Stimulated activated CD4-positive, alpha-beta T cell treated with anti-CD3 and anti-CD28 coated beads, TNF-alpha, amount 100 ng/mL, for 48 hours (primary cell): ENCODE measurements at places on chromosomes 11 and 22.

DNA sequence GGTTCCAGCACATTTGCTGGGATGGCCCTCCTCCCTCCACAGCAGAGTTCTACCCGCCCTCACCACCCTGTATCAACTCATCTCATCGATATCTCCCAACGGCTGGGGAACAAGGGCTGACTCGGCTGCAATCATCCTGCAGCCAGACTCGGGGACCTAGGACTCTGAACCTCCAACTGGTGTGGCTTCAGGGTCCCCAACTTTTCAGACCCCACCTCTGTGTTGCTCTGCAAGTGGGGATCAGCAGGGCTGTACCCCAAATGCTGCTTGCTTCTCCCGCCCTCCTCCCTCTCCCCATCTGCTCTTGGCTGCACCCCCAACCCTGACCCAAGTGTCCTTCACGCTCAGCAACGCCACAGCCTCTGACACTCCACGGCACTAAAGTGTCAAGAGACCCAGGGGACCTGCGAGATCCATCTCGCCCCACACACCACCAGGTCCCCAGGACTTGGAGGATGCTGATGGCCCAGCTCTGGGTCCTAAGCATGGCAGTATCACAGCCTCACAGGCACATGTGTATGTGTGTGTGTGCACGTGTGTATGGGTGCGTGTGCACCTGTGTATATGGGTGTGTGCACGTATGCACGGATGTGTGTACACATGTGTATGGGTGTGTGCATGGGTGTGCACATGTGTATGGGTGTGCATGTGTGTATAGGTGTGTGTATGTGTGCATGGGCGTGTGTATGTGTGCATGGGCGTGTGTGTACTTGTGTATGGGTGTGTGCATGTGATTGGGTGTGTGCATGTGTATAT, 26.4 kb downstream of the KCNQ1 start:
- no peak for DNase-seq

DNA sequence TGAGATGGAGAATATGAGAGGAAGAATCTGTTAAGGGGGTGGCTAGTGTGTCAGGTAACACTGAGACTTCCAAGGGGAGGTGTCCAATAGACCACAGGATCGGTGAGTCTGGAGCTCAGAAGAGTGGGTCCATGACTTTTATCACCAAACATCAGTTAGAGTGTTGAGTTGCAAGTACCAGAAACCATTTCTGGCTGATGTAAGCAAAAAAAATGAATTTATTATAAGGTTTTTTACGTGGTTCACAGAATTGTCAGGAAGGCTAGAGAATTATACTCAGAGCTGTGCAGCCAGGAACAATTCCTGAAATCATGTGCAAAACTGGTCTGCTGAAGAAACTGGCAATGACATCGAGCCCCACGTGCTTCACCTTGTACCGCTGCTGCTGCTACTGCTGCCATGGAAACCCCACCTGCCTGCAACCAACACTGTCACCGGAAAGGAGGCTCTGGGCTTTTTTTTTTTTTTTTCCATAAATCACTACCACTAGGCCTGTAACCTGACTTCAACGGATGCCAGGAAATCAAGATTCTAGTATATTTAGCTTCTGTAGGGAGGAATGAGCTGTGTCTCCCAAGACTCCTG, 16.6 kb upstream of the STK33 start:
- no peak for DNase-seq

- no peak for DNase-seq
Observed at GRCh38 chr11:7278314-7278917, 26.7 kb downstream of the SYT9 start.

DNA sequence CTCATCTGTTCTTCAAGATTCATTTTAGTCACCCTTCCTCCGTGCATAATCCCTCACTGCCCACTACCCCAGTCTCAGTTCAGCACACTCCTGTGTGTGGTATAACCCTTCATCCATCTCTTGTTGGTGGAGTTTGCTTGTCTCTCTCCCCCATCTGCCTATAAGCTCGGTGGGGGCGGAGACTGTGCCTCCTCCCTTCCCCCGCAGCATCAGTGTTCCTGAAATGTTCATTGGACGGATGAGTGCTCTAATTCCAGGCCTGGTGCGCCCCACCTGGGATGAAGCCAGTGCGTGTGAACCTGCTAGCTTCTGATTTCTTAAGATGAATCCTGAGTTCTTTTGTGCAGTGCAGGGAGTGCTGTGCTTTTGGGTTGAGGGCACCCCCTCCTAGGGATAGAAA, 100.0 kb downstream of the GRIK4 start:
- DNase-seq = no peak

DNA sequence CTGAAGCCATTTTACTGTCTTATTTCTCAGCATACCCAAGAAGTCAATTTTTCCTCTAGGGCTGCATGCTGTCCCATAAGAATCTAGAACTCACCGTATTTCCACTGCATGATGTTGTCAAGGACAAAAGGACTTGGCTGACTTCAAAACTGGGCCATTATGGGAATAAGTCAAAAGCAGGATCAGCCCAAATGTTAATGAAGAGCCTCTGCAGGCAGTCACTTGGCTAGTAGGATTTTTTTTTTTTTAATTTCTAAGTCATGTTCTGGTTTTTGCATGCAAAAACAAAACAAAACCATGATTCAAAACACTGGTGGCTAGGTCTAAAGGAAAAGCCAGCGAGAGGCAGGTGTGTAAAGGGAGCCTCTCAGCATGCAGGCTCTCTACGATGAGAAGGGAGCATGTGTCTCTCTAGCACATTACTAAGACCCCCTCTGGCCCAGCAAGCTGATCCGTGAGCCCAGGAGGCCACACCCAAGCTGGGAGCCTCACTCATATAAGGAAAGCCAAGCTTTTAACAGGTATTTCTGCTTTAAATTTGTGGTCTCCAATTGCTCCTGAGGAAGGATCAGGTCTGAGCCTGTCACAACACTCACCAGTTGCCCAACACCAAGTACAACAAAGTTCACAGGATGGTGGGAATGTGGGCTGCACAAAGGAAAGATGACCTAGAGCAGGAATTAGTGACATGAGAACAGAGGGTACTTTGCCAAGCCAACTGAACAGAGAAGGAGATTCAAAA, 21.4 kb upstream of the STK33 start:
- no peak for DNase-seq

DNA sequence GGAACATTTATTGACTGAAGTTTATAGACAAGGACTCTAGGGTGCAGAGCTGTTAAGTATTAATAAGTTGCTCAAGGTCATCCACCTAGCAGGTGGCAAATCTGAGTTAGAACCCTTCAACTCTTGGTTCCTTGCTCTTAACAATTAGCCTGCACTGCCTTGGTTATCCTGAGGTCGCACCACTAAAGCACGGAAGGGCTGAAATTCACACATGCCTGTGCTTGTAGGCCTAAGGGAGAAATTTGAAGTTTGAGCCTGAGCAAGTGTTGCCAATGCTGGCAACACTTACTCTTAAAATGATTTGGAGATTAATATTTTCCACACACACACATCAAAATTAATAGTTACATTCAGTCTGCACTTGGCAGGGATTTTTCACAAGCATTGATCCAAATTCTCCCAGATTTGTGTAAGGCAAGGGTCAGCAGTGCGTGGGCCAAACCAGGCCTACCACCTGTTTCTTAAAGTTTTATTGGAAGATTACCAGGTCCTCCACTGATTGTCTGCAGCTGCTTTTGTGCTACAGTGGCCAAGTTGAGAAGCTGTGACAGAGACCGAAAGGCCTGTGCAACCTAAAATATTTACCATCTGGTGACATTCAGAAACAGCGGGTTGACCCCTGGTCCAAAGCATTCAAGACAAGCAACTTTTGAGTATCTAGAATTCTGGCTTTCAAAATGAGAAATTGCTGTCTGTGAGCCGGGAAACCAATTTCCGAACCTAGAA, 16.3 kb downstream of the APOL5 start:
- no peak for DNase-seq

DNA sequence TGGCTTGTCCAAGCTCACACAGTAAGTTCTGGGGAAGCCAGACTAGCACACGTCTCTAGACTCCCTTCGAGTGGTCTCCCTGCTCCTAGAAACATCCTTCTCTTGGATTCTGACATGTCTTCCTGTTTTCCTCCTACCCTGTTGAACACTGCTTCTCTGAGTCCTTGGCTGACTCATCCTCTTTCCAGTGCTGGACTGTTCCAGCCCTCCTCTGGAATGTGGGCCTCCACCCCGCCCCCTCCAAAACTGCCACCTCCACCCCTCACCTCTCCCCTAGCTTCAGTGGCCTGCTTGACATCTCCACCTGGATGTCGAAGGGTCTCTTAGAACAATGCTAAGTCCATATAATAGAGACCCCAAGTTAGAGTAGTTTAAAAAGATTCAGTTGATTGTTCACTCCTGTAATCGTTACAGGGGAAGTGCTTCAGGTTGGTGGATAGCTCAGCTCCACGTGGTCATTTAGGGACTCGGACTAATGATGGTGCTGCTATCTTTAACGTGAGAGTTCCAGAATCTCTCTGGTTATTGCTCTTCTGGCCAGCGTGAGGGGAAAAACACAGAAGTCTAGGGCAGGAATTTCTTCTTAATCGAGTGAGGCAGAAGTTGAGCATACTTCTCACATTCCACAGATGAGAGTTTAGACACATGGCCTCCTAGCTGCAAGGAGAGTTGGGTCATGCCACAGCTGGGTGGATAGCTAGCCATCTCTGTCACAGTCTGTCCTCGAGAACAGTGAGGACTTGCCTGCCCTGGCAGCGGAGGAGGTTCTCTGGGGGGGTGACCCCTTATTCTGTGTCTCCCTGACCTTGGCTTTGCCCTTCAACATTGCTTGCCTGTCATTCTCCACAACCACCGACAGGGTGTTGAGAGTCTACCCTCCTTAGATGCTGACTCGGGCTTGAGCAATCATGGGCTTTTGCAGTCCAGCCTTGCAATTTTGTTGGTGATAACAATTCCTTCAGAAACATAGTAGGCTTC, 4.7 kb upstream of the C11orf96 start:
- no peak for DNase-seq

DNA sequence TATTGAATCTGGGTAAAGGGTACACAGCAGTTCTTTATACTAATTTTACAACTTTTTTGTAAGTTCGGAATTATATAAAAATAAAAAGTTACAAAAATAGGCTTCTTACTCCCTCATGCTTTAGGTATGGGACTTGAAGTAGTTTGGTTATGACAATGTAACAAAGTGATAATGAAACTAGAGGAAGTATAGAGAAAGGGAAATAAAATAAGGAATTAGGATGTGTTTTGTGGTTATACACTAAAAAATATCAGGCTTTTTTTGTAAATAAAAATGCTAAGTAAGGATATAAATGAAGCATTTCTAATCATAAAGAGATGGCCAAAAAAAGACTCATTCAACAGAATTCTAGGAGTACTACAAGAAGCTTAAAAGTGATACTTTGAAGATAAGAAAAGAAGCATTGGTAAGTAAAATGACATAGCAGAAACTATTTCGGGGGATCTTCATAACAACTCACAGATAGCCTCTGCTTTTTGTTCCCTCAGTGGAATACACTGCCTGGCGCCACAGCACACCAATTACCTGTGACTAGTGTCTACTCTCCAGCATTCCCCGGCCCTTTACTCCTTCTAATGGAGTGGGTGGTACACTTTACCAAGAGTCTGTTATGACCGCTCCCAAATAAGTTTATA, 322.7 kb upstream of the PITPNB start:
- no peak for DNase-seq

GRCh38 chr11:99682646-99683045, 661.9 kb downstream of the CNTN5 start:
- no peak for DNase-seq

DNA sequence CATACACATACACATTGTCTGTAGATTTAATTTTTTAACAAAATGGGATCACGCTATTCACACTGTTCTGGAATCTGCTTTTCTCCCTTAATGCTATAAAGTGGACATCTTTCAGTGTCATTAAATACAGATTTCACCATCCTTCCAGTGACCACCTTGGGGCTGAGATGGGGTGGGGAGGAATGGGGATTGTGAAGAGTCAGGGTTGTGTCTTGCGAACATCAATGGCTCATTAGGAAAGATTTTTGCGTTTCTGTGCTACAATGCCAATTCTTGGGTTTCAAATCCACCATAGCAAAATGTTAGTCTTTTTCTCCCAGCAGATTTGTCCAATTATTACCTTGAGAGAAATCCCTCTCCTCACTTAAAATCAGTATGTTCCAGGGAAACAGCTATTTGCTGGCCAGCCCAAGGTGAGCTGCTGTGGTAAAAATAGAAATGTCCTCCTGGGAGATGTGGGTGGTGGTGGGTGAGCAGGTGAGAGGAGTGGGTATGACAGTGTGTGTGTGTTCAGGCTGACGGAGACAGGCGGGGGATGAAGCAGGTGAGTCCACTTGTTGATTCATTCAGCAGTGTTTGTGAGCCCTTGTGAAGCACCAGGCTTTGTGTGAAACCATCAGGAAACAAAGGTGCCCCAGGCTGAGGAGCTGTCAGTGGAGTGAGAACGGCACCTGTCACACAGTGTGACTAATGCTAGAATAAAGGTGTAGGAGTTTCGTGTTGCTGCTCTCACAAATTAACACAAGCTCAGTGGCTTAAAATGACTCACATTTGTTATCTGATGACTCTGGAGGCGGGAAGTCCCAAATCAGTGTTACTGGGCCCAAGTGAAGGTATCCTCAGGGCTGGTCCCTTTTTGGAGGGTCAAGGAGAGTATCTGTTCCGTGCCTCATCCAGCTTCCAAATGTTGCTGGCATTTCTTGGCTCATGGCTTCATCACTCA, 1.7 kb upstream of the CBX6 start:
- peak; percentile 67 for DNase-seq

DNA sequence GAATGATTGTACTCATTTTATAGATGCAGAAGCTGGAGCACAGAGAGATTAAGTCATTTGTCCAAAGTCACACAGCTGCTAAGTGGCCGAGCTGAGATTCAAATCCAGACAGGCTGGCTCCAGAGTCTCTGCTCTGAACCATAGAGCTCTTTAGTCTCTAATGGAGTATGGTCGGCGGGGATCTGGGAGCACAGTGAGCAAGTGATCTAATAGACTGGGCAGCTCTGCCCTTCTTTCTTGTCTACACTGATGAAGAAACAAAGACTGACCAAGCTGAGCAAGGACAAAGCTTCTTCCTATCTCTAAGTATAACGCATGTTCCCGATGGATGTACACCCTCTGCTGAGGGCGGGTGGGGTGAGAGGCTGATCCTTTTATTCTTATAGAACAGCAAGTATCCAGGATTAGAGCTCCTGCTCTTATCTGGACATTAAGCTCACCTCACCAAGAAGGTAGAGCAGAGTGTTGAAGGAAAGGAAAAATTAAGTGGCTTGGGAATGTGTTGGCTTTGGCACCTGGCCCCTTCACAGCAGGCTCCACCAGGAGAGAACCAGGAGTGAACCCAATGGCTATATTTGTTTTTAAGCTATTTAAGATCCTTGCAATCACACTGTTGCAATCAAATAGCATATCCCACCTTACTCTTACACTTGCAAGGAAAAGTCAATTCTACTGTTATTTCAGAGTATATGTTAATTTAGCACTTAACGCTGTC, 68.7 kb downstream of the ETS1 start:
- no peak for DNase-seq

DNA sequence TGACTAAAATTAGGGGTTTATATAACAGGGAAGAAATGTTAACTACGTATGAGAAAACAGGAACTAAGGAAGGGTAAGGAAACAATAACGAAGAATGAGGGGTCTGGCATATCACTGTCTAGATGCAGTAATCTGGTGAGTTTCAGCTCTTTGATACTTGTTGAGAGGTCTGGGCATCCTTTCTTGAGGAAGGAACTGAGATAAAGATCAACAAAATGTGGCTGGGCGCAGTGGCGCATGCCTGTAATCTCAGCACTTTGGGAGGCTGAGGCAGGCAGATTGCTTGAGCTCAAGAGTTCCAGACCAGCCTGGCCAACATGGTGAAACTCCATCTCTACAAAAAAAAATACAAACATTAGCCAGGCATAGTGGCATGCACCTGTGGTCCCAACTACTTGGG, 2.7 kb downstream of the DCDC1 start:
- no peak for DNase-seq

GRCh38 chr11:16778876-16779275, 40.4 kb downstream of the C11orf58 start:
- no peak for DNase-seq
